ENCODE measurements at places on chromosomes 7 and 10. TPM values are rescaled to one million over a fixed set of nuclear protein-coding genes. Genes with fewer than 3 reads are reported as not detected.

Gene DNAJC12
- 4.1 TPM for total RNA-seq

Gene TUBAL3
- not detected for total RNA-seq

Gene ITPRID1
- total RNA-seq: not detected

Gene OR2A42
- total RNA-seq: 0.06 TPM

Gene CRTAC1
- total RNA-seq: 14.3 TPM

Gene FAM13C
- 16.3 TPM for total RNA-seq

Gene KLF14
- total RNA-seq: 1.2 TPM

Gene STAM
- total RNA-seq: 30.5 TPM

Gene C7orf33
- not detected for total RNA-seq

Gene CNNM1
- total RNA-seq: 1.8 TPM

Gene SPDYE2B
- not detected for total RNA-seq

Gene ZNF804B
- total RNA-seq: 0.23 TPM

Gene GFRA1
- total RNA-seq: 43.8 TPM

Gene ACTL6B
- total RNA-seq: not detected

Gene PCGF5
- total RNA-seq: 36.0 TPM

Gene ST8SIA6
- 1.9 TPM for total RNA-seq

Gene CFAP58
- 0.35 TPM for total RNA-seq

Gene TAC1
- total RNA-seq: 1.1 TPM

Gene PROSER2
- 12.4 TPM for total RNA-seq

Gene NUTM2D
- total RNA-seq: 5.0 TPM

Gene CYP2C8
- total RNA-seq: 1.1 TPM

Gene ECHDC3
- total RNA-seq: 30.1 TPM

Gene IGF2BP3
- total RNA-seq: 43.4 TPM

Gene BLNK
- total RNA-seq: 25.1 TPM

Gene SKIDA1
- total RNA-seq: 7.5 TPM

Gene TAS2R38
- total RNA-seq: not detected

Gene EBF3
- total RNA-seq: 12.2 TPM

Gene MEOX2
- 8.3 TPM for total RNA-seq

Gene TMEM178B
- total RNA-seq: 0.93 TPM

Gene VAX1
- total RNA-seq: not detected

Gene IQUB
- total RNA-seq: 9.8 TPM

Gene GRID1
- 2.7 TPM for total RNA-seq

Gene INMT
- total RNA-seq: 9.5 TPM

Gene MBLAC1
- total RNA-seq: 4.8 TPM

Gene FAM25A
- not detected for total RNA-seq

Gene PTPRE
- total RNA-seq: 17.3 TPM

Gene HMX2
- 0.99 TPM for total RNA-seq

Gene PLEKHS1
- 0.18 TPM for total RNA-seq

Gene AKR1C4
- not detected for total RNA-seq

Gene SPDYE16
- total RNA-seq: 0.53 TPM
